NCI-H2227 treated with DMSO at 0.1 percent for 48 hours (cell line): ENCODE measurements at places on chromosomes 3 and 15.
A peak's percentile ranks its signal among the peaks of the same experiment; 100 is the strongest.

- DNase-seq: no peak
These were observed 160.7 kb downstream of the TAFA4 start for GRCh38 chr3:68771681-68772080.

DNA sequence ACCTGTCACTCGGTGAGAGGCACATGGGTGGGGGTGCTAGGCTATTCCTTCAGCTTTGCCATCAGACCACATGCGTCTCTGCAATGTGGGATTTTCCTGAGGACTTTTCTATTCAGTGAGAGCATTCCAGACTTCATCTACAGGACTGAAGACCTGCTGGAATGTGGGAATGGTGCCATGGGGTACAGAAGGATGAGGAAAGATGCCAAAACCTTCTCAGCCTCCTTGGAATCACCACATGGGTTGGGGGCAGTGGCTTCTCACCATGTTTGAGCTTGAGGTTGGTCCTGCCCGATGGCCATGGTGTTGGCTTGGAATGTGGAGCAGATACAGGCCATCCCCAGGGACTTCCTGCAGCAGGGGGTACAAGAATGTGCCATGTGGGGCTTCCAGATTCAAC is 80.9 kb upstream of the KLF13 start:
- DNase-seq: no peak

- no peak for DNase-seq
These were observed 675 bp downstream of the BRPF1 start for GRCh38 chr3:9732080-9732739.

- DNase-seq: no peak
These were observed 448.7 kb downstream of the TAFA4 start for GRCh38 chr3:68483601-68484000.

GRCh38 chr15:100222349-100222715 is 119.4 kb downstream of the ADAMTS17 start:
- no peak for DNase-seq

GRCh38 chr3:186318135-186318534 is 43.9 kb downstream of the DGKG start:
- no peak for DNase-seq

DNA sequence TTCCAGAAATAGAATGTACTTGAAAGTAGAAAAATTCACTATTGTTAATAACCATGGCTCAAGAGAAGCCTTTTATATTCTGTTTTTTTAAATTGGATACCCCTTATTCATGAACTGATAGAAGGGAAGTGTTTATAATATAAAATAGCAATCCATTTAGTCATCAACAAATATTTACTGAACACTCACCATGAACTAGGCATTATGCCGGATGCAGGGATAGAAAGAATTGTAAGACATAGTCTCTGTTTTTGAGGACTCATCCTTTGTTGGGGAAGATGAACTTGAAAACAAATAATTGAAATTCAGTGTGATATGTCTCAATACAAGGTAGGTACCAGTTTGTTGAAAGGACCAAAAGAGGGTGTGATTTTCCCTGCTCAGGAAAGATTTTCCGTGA is 160.9 kb upstream of the SATB1 start:
- DNase-seq: no peak

DNA sequence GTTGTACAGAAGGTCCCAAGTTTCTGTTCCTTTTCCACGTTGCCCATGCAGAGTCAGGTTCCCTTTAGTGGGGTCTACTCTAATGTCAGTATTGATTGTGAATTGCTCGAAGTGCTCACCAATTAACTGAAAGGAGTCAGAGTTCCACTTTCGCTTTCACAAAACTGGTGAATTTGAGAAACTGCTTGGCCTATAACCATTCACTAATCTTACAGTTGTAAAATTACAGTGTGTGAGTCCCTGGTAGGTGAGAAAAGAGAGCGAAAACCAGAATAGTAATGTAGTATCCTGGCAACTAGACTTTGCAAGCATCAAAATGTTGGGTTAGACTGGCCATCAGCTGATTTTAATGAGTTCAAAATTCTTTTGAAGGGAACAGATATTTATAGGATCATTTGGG is 237.5 kb upstream of the CHRM5 start:
- no peak for DNase-seq

DNA sequence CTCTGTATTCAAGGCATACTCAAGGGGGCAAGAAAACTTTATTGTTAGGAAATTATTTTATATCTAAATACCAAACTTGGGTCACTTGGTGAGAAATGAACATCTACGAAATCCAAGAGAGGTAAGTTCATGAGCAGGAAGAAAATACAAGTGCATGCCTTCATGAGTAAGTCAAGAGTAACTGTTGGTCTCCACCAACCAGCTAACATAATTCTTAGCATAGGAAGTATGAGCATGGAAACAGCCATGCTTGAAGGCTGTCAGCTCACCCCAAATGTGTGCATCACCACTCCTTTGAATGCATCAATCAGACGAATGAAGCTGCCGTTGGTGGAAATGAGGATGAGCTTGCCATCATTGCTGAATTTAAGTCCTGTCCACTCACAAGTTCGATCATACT is 13.9 kb downstream of the PPM1M start:
- no peak for DNase-seq

GRCh38 chr15:40246496-40247280 is 7.8 kb downstream of the PAK6 start:
- DNase-seq: no peak

GRCh38 chr3:31546162-31546561 is 13.4 kb downstream of the STT3B start:
- DNase-seq: no peak

DNA sequence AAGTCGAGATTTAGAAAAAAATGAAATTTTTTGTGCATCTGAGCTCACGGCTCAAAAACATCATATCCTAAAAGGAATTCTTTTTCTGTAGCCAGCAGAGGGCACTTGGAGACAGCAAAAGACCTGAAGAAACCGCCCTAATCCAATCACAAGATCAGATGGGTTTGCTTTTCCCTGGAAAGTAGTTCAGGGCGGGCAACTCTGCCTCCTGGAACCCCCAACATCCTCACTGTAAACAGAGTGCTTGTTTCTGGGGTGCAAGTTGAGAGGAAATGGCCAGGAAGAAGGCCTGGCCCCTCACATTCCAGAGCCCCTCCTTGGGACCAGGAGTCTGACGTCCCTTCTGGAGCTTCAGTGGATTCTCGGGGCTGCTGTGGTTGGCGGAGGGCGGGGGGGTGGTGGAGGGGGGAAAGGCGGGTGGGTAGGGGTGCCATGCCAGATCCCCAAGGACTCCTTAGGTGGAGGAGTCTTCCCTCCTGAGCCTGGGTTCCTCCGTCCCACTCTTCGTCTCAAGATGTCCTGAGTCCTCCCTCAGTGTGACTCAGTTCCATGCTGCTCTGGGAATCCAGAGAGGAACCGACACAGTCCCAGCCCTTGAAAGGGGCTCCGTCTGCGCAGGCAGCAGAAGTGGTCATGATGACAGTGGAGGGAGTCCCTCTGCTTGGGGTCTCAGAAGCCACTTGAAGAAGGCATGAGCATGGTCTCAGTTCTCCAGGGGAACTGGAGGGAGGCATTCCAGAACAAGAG is 35.9 kb downstream of the CCK start:
- DNase-seq: peak; percentile 39

GRCh38 chr3:139357899-139358298 is 14.1 kb downstream of the MRPS22 start:
- no peak for DNase-seq

- DNase-seq: no peak
These were observed 36.2 kb downstream of the EHD4 start for GRCh38 chr15:41936155-41936554.

DNA sequence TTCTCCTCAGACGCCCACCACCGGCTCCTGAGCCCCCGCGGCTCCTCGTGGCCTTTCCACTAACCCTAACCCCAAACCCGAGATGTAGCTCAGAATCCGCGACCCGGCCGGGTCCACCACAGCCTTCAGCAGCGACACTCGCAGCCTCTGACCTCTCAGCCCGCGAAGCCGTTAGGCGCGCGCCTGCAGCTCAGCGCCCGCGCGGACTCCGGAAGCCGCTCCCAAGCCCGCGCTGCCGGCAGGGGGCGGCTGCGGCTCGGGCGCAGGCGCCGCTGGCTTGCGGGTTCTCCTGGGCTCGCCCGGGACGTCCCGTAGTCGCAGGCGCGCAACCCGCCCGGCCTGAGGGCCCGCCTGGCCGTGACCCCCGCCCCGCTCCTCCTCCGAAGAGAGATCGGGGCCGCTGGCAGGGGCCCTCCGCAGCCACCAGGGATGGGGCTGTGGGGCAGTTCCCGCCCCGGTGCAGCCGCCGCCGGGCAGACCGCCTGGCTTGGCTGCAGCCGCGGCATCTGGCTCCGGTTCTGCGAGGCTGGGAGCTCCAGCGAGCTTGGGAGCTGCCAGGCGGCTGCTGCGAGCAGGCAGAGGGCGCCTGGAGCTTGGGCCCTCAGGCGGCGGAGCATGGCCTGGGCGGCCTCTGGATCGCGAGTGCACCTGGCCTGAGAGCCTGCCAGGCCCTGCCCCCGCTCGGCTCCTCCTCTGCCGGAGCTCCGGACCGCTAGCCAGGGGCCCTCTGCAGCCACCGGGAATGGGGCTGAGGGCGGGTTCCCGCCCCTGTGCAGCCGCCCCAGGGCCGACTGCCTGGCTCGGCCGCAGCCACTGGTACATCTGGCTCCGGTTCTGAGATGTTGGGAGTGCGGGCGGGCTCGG is 120.7 kb downstream of the LMLN start:
- no peak for DNase-seq

DNA sequence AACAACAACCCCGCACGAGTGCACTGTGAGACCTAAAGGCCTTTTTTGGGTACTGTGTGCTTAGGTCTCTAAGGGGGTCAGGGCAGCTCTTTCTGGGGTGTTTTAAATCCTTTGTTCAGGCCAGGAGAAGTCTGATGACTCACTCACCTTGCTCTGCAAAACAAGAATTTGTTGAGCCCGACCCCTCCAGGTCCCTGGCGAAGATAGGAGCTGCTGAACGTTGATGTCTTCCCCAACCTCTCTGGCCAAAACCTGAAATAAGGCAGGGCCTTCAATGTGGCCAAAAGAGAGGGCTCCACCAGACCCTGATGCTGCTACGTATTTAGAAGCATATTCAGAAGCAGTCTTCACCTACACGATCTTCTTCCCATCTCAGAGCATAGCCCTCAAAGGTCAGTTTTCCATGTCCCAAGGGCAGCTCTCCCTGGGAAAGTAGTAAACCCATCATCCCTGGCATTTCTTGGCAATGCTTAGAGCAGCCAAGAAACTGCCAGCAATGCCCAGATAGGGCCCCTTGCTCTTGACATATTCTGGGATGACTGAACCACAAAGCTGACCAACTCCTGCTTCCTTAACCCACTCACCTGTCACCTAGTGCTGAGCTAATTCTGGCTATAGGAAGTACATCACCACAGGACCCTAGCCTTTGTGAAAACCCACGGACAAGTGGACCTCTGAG is 27.1 kb downstream of the CCDC13 start:
- no peak for DNase-seq

- DNase-seq: no peak
These were observed 40.8 kb downstream of the LMCD1 start for GRCh38 chr3:8542190-8543135.

- no peak for DNase-seq
These were observed 310.8 kb downstream of the PTPRG start for GRCh38 chr3:61872077-61872706.

DNA sequence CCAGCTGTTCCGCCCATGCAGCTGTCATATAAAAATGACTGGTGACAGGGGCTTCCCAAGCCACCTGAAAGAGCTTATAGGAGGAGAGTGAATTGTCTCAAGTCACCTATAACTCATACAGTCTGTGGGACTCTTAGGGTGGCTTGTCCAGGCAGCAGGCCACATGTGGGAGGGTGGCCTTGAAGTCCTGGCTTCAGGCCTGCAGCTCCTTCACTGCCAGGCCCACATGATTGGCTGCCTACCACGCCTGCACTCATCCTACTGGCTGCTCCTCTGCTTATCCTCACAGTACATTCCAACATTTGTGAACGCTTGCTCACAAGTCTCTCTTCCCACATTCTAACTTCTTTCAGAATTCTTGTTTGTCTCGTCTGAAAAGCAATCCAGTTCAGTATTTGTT is 41.1 kb upstream of the TIPARP start:
- DNase-seq: no peak

DNA sequence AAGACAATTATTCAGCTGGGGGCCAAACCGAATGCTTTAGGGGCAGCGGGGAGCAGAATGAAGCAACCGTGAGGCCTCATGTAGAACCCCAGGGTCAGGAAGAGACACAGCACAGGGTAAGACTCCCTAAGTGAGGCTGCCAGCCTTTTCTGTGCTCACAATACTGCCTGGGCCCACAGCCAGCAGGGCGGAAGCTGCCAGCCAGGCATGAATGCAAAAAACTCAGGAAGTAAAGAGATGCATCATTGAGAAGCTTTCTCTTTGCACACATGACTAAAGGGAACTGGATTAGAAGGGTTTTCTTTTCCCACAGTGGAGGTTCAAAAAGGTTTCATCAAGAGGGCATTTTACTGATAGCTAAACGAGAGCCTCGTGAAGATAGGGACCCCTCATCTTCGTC is 33.3 kb downstream of the CA12 start:
- DNase-seq: no peak

DNA sequence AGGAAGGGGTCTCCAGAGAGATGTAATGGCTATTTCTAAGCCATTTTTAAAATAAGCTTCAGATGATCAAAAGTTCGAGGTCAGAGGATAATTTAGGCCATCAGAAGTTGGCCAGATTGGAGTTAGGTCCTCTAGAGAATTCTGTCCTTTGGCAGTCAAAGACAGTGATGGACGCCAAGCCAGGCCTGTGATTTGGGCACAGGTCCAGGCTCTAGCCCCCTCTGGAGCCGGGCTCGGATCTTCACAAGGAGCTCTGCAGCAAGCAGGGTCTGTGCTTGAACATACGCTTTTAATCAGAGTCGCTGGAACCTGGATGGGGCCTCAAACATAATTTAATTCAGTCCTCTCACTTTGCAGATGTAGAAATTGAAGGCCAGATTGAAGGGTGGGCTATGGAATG is 151.4 kb upstream of the BCL6 start:
- no peak for DNase-seq

DNA sequence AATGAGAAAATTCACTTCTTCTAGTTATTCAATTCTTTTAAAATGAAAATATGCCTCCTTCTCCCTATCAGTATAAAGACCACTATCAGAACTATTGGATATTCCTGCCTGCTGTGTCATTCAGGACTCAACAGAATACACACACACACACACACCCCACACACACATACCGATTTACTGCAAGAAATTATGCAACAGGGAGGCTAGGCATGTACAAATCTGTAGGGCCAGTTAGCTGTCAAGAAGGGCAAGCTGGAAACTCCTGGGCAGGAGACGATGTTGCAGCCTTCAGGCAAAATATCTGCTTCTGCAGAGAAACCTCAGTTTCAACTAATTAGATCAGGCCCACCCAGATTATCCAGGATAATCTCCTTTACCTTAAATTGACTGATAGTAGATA is 13.9 kb upstream of the RYR3 start:
- DNase-seq: no peak

DNA sequence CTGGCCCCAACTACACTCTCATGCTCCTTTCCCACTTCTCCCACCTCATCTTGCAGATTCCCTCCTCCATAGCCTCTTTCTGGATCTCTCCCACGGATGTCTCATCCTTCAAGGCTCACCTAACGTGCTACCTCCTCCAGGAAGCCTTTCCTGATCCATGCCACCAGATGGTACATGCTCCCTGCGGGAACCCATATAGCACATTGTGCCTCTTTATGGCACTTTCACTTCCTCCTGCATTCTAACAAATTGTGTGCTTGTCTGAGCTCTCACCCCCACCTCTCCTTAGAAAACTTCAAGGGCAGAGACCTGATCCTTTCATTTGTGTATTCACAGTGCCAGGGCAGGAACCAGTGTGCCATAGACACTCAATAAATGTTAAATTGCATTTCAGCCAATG is 63.0 kb downstream of the HES1 start:
- DNase-seq: no peak
